HFF-Myc (cell line): ENCODE measurements at places on chromosomes 2 and 18.

DNA sequence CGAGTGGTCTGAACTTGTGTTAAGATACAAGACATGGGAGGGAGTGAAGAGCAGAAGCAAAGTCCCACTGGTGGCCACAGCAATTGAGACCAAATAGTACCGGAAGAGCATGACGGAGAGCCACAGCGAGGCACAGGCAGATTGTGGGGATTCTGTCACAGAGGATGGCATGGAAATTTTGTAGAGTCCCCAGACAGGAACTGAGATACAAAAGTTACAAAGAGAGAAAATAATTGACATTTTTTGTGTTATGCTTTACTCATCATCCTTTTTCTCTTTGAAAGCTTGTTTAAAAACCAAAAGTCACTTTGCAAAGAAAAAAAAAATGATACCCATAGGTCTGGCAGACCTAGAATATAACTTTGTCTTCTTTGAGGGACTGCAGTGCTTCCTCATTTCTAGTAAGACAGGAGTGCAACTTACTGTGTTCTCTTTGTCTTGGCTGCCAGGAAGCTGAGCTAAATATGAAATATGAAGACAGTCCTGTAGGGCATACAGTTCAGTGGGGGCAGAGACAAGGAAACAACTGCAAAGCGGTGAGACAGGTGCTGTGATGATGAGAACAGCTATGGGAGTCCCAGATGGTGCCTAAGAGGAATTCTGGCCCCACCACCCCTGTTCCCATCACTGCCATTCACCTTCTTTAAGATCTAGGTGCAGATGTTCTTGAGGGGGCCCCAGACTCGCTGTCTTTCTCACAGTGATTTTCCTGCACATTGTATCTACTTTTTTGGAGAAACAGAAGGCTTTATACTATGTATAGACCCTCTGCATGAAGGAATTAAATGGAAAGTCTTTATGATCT is 5.2 kb downstream of the ARHGAP25 start:
- DNase-seq, result no peak

DNA sequence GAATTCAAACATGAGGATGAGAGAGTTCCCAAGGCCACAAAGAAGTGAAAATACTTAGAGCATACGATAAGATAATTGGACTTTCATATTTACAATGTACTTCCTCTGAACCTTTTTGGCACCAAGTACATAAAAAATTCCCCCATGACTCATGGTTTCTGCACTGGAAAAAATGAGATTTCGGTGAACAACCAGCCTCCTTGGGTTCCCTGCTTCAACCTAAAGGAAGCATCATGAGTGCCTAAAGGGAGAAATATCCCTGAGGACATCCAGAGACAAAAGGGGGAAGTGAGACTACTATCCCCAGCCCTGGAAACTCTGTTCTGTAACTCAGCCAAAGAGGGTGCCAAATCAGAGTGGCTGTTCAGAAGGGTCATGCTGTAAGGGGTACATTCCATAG is 562.7 kb upstream of the SLC39A10 start:
- no peak for DNase-seq

DNA sequence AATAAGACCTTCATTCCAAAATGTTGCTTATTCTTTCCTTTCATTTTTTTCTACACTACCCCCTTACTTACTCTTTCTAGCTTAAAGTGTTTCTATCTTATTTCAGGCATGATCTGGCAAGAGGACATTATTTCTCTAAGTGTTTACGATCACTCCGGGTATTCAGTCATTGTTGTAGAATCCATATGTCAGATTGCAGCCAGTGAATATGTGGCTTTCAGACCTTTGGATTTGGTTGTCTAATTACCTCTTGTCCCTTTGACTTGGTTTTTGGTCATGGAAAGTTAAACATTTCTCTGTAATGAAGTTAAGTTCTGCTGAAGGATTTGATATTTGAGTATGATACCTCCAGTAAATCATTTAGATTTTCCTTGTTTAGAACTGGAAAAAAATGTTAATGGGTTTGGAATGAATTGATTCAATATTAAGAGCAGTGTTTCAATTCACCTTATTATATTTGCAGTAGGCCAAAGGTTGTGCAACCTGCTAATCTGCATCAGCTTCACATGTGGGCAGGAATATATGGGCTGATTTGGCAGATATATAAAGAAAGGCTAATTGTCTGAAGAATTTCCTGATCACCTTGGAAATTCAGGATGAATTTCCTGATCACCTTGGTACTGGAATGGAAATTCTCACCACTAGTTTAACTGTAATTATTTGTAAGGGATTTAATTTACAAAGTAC is 154.9 kb downstream of the PRPF40A start:
- no peak for DNase-seq

- DNase-seq, result no peak
Observed at GRCh38 chr2:229539628-229540027, 174.7 kb downstream of the DNER start.

- no peak for DNase-seq
Observed at GRCh38 chr18:77894060-77894459, 644.4 kb downstream of the GALR1 start.

- DNase-seq, result no peak
Observed at GRCh38 chr2:42191285-42192009, 22.3 kb downstream of the EML4 start.
